ENCODE measurements at places on chromosomes 7 and 10.

DNA sequence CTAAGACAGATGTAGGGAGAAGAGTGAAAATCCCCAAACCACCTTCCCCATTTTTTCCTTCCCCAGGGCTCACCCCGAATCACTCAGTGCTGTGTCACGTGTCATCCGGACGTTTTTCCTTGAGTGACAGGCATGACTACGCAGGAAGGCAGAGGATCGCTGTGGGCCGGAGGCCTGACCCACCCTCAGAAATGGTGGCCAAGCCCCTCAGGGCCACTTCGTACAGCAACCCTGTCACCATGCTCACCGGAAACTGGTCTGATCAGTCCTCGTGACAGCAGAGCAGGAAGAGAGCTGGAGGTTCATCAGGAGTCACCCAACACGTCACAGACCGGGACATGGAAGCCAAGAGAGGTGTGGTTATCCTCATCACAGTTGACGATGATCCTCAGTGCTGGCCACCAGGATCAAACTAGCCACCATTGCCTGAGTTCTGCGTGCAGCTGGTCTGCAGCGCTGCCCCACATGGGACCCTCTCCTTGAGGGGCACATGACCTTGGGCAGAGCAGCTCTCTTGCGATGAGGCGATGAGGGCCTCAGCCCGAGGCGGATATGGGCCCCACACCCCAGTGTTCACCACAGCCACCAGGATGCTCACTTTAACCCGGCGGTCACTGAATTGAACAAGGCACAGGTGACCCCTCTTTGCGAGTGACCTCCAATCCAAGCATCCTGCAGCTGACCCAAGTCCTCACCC lies 99.3 kb upstream of the INSIG1 start:
- DNase-seq = no peak

DNA sequence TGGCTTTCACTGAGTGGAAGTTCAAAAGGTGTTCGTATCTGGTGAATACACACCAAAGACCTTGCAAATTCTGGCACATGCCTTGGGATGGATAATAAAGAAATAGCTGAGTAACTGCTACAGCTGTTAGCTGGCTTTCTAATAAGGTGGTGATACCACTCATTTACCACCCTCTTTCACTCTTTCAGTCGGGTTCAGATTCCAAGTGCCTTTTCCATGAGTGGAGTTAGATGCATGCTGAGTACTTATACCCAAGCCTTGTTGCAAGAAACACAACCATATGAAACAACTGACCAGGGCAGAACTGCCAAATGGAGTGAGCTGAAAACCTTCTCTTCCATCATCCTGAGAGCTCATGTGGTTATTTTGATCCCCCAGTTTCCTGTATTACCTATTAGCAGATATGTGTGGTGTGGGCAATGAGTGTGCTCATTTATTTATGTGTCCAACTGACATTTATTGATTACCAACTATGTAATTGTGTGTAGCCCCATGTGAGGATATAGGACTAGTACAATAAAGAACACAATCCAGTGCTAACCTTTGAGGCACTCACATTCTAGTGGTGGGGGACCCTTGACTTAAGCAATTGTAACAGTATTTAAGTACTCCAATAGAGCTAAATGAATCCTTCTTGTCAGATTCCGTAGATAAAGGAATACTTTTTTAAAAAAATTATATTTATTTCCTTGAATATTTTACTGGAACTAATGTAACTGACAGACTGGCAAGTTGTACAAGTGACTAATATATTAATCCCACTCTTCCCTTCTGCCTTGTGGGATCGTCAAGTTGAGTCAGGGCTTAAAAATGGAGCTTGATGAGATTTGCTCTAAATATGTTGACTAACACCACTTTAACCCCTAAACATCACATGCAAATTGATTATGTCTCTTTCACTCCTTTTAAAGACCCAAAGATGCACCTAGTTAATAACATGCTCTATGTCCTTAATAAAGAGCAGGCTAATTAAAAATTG lies 124.7 kb downstream of the ARID5B start:
- no peak for DNase-seq

GRCh38 chr7:18224138-18224537 lies 196.5 kb upstream of the PRPS1L1 start:
- no peak for DNase-seq

GRCh38 chr7:88322151-88322550 lies 15.5 kb upstream of the STEAP4 start:
- no peak for DNase-seq

- DNase-seq = no peak
Observed at GRCh38 chr10:126080879-126081411, 184.6 kb downstream of the FANK1 start.

DNA sequence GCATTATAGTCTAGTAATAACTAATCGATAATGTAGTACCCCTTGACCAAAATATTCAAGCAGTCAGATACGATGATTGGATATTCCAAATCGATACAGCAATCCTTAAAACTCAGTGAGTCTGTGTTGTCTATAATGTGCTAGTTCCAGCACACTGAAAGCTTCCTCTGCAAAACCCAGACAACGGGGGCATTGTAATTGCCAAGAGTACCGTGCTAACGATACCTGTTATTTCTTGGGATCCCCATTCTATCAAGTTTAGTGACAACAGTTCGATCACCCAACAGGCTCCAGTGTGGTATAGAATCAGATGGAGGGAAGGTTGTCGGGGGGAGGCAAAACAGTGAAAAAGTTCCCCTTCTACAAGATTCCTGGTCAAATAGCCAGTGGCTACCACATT lies 865 bp downstream of the ZNF438 start:
- no peak for DNase-seq

DNA sequence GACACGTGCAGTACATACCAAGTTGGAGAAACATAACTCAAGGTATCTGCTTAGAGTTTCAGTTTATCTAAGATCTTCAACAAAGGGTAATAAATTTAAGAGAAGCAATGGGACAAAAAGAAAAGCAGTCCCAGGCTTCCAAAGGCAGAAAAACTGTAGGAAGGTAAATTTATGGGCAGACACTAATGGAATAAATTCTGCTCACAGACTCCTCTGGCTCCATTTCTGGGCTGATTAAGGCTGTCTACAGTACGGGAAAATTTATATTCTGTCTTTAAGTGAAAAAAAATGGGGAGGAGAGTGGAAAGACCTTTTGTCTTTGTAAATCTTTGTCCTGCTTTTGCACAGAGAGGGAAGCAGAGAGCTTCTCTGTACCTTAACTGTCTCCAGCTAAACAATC lies 587.5 kb upstream of the IGFBP3 start:
- DNase-seq = no peak

GRCh38 chr10:102795453-102796406 lies 41.5 kb downstream of the CYP17A1 start:
- DNase-seq = no peak

GRCh38 chr10:52755297-52756062 lies 17.1 kb downstream of the MBL2 start:
- no peak for DNase-seq

DNA sequence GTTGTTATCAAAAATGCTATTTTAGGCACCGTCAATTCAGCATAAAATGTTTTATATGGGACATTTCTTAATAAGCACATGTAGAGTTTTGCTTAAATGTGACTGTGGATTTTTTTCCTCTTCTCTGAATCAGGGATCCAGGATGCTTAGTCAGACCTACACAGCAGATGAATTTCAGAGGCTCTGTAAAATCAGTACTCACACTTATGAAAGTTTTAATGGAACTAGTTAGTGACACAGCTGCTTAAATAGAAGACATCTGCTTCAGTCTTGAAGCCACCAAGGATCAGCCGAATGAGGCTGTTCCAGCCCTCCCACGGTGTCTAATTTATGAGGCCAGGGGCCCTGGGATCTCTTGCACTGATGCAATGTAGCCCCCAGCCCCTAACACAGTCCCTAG lies 136.0 kb downstream of the MYOF start:
- DNase-seq = no peak

DNA sequence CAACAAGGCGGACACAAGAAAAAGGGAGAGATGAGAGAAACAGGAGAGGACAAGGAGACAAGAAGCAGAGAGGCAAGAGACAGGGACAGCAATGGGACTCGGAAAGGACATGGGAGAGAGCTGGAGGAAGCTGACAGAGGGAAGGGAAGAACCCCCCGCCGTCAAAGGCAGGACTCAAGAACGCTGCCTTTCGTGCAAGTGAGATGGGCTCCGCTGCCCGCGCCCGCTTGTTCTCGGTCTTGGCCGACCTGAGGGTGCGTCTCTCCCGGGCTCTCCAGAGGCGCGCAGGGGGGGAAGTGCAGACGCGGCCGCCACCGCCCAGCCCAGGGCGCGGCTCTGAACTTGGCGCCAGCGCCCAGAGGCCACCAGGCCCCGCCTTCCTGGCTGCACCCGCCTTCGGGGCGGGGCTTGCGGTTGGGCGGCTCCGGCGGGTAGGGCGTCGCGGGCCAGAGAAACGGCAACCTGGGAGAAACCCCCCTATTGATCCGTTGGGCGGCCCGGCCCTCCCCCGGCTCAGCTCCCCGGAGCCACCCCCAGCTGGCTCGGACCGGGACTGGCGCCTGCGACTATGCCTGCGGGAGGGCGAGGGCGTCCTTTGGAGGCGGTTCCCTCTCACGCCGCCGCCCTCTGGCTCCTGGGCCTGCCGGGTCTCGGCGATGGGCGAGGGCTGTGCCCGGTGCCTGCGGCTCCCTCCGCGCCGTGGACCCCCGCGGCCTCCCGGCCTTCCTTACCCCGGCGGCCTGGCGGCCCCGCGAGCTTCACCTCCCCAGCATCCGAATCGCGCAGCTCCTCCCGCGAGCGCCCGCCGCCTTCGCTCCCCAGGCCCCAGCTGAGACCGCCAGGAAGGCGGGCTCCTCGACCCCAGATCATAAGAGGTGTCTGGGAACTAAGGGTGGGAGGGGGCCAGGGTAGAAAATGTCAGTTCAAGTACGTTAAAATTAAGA lies 2.2 kb upstream of the ANTXRL start:
- DNase-seq = peak; percentile 25
